ENCODE measurements at places on chromosomes 2 and 18.

- DNase-seq, result peak; percentile 27
Measured at GRCh38 chr18:34976899-34977837, 64.0 kb upstream of the MAPRE2 start.

- no peak for DNase-seq
Measured at GRCh38 chr18:7696780-7697179, 129.7 kb downstream of the PTPRM start.

DNA sequence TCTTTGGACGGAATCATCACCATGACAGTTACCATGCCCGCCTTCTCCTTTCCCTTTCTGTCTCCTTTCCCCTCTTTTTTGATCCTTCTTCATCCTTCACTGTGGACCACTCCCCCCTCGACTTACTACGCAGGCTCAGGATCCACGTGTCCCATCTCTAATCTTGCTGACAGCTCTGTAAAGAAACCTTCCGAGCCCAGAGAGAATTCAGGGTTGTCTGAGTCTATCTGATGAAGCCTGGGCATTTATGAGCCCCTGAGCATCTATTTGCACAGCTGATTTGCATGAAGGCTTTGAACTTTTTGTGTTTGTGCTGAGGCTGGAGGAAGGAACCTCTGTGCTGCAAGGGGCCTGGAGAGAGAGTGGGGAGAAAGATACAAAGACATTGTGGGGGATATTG, 50.7 kb downstream of the CIB4 start:
- no peak for DNase-seq

DNA sequence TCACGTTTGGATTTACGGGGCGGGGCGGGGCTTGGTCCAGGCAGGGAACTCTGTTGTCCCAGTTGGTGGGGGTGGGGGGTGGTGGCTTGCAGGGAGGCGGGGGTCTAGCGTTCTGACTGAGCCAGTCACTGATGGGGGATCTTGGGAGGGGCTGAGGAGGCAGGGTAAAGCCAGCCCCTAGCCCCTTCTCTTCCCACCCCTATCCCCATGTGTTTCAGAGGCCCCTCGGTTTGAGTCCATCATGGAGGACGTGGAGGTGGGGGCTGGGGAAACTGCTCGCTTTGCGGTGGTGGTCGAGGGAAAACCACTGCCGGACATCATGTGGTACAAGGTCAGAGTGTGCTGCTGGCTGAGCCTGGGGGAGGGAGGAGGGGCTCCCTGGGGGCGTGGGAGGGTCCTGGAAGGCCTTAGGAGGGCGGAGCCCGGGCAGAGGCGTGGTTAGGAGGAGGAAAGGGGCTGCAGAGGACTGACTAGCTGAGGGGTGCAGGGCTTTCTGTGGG, 22.0 kb upstream of the GMPPA start:
- no peak for DNase-seq

DNA sequence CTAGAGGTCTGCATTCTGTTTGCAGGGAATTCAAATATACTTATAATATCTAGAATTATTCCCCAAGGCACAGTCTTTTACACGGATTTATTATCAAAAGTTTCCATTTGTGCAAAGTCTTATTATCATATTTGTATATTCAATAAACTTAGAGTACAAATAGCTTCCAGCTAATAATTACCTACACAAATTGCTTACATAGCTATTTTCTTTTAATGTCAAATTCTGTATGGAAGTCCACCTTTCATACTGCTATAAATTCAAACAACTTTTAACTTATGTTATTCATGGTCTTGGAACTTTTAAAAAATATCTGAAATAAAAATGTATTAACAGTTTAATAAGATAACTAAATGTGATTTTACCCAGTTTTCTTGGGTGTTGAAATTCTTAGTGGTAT, 13.1 kb downstream of the CHST9 start:
- no peak for DNase-seq

DNA sequence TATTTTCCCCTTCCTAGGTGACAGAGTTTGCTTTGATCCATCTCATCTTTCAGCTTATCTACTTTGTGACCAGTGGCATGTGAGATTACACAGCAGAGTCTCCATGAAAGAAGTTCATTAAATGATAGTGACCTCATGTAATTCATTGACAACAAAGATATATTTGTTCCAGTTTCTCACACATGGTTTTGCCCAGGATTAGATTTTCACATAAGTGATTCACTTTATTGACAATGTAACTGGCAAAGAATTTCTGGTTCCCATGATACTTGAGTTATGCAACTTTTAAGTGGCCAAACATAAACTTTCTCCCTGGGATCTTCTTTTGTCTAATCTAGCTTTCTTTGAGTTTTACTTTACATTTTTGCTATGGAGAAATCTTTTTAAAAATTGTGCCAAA, 50.0 kb downstream of the MC4R start:
- no peak for DNase-seq

All from NCI-H187 (cell line).